ENCODE measurements at places on chromosomes 2 and 18.
A peak's percentile ranks its signal among the peaks of the same experiment; 100 is the strongest.

DNA sequence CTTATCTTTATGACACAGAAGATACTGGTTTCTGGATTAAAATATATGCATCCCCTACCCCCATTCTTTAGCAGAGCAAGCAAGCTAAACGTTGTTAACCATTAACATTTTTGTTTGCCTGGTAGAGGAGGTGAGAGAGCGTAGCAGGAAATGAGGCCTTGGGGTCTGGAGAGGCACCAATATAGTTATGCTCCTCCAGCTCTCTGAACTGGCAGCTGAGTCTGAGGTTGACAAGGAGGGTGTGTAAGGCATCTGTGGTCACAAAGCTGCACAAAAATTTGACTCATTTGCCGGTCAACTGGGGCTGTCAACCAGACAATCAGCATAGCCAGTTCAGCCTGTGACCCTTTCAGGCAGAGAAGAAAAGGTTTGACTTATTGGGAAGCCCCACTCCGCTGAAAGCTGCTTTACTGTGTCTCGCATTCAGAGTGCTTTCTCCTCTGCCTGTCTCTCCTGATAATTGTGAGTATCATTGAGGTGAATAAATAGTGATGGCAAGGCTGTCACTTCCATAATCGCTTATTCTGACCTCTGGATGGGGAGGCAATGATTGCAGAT lies 647.5 kb upstream of the SETBP1 start:
- no peak for DNase-seq

- no peak for DNase-seq
Observed at GRCh38 chr2:6352247-6352646, 513.5 kb downstream of the CMPK2 start.

DNA sequence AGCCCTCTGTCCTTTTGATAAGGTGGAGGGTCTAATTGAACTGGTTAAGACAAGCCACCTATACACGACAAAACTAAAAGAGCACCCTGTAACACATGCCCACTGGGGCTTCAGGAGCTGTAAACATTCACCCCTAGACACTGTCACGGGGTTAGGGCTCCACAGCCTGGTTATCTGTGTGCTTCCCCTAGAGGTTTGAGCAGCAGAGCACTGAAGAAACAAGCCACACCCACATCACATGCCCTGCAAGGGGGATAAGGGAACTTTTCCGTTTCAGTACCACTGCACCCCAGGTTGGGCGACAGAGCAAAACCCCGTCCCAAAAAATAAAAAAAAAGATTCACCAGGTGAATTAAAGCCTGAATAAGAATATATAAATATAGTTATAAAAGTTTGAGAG lies 913.7 kb upstream of the ACVR2A start:
- DNase-seq, result no peak

DNA sequence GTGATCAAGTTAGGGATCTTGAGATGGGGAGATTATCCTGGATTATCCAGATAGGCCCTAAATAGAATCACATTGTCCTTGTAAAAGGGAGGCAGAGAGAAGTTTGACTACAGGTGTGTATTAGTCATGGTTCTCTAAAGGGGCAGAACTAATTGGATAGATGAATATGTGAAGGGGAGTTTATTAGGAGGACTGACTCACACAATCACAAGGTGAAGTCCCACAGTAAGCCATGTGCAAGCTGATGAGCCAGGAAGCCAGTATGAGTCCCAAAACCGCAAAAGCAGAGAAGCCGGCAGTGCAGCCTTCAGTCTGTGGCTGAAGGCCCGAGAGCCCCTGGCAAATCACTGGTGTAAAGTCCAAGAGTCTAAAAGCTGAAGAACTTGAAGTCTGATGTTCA lies 275.8 kb downstream of the KCNS3 start:
- DNase-seq, result no peak

GRCh38 chr2:3728104-3729054 lies 25.0 kb downstream of the DCDC2C start:
- peak; percentile 83 for DNase-seq

DNA sequence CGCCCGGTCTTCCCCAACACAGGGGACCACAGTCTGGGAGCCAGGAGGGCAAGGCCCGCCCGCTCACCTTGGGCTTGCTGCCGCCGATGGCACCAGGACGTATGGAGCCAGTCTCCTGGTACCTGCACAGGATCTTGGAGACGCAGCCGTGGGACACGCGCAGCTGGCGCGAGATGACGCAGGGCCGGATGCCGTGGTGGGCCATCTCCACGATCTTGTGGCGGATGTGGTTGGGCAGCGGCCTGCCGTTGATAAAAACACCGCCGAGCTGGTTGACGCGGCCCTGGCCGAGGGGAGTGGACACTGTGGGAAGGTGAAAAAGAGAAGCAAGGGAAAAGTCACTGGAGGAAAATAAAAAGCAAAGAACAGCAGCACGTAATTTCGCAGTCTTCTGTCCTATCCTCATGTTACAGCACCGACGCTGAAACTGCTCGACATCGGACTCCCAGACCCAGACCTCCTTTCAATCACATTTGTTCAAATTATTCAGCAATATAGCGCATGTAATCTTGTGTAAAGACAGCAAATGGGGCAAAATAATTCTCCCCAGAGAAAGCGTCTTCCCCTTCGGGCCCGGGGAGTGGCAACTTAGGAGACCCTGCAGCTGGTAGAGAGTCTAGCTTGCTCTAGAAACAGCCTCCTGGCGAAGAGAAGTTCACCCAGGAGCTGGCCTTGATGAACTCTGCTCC lies 1.7 kb downstream of the PAX3 start:
- no peak for DNase-seq

DNA sequence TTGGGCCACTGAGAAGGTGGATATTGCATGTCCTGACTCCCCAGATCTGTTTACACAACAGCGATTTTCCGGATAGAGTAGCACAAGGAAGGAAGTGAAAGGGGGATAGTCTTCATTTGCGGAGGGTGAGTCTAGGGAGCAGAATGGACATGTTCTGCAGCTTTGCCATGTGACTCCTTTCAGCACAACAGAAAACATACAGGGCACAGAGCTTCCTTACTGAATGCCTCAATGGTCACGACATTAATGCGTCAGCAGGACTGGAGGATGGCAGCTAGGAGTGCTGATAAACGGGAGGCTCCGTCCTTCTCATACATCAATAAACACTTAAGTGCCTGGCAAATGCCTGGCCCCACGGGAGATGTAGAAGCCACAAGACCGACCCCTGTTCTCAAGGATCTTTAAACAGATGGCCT lies 163.0 kb downstream of the FAM210A start:
- no peak for DNase-seq

GRCh38 chr18:48326901-48327675 lies 82.1 kb downstream of the ZBTB7C start:
- no peak for DNase-seq

DNA sequence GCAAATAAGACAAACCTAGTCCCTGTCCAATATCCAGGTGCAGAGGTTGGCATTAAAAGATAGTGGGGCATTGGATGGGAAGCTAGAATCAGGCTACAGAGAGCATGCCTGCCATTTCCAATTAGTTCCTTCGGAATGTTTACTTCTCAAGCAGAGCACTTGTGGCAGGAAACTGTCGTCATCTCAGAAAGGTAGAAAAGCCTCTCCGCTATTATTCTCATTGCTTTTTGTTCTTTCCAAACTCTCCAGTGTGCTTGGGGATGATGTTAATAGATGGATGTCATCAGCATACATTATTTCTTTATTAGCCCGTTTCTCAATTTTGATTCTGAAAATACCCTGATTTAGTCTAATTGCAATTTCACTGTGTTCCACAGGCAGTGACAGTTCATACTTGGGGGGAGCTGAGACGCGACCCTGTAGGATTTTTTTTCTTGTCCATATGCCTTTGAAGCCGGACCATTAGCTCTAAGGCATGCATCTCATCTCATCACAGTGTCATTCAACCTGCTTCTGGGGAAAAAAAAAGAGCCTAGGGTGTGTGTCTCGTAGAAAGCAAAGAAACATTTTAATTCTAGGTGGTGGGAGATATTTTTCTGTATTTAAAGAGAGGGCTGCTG lies 7.7 kb downstream of the ASB18 start:
- no peak for DNase-seq

GRCh38 chr2:238059505-238059904 lies 1.3 kb upstream of the SCLY start:
- DNase-seq, result no peak

- DNase-seq, result no peak
Observed at GRCh38 chr18:74146756-74147155, 878 bp downstream of the FBXO15 start.

GRCh38 chr2:12928197-12928774 lies 211.6 kb downstream of the TRIB2 start:
- DNase-seq, result peak; percentile 48

GRCh38 chr18:75240433-75240832 lies 29.8 kb downstream of the TSHZ1 start:
- DNase-seq, result no peak

DNA sequence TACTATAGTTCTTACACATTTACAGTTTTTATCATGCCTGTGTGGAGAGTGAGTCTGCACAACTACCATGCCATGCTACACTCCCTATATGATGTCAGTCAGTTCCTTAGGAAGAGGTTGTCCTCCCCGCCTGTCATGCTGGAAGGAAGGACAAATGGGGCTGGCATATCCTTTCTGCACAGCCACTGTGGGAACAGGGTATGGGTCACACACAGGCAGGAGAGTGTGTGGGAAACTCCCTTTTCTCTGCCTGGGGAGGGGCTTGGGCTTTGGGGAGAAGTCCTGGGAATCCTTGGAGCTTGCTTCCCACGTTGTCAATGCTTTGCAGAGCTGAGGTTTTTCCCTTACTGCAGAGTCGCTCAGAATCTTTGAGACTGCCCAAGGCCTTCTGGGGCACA lies 232.1 kb downstream of the PRKCE start:
- DNase-seq, result no peak

- DNase-seq, result no peak
Observed at GRCh38 chr18:9513971-9514512, 38.7 kb downstream of the RALBP1 start.

DNA sequence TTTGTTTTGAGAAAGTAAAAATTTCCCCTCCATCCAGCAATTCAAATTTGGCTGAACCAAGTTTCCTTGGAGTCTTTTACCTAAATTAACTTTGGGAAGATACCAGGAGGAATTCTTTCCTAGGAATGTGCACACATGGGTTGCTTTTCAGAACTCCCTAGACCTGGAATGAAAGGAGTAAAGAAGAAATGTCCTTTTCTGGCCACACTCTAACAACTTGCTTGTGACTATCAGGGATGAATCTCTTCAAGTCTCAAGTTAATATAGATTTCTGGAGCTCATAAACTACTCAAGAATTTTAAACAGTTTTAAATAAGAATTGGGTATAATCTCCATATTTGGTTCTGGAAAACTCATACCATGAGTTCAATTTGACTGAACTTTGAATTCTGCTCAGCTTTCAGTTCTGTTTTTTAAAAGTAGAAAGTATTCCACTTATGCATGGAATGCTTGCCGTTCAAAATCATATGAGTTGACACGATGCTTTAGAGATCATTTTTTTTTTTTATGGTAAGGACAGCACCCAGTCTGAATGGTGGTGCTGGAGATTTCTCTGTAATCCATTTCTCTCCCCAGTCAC lies 7.7 kb downstream of the RASGRP3 start:
- no peak for DNase-seq

GRCh38 chr2:89781962-89782361 lies 1090.5 kb downstream of the RPIA start:
- no peak for DNase-seq

DNA sequence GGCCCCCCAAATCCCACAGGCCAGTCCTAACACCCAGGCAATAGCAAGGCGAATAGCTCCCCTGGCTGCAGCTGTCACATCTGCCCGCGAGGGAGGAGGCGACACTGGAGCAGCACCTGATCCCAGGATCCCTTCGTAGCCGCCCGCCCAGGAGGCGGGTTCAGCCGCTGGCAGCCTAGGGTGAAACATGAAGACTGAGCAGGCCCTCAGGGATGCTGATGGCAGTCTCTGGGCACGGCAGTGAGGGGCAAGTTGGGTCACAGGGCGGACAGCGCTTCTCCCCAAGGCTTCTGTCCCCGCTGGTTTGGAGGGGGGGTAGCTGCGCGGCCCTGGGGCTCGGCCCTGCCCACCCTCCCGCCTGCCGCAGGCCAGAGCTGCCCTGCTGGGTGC lies 1.9 kb downstream of the DNMT3A start:
- DNase-seq, result no peak

DNA sequence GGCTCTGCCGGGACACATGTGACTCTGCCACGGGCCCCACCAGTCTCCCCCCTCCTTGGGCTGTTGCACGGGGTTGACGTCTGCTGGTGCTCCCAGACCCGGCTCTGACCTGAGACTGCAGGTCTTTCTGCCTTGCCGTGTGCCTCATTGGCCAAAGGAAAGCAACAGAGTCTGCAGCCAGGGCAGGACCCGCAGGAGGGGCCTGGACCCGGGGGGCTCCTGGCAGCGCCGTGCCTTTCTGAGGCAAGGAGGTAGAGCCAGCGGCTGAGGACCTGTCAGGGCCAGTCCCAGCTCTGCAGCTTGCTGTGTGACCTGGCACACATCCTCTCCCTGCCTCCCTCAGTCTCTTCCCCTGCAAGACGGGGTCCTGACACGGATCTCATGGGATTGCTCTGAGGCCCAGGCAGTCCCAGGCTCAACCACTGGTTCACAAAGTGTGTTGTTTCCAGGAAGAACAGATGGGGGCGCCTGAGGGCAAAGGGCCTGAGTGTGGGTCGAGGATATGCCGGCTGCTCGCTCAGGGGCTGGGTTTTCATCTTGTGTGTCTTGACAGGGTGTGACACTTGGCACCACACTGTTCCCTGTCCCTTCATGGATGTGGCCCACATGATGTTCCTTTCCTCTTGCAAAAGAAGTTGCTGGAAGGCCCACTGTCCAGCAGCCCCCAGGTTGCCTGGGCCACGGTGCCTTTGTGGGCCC lies 9.0 kb downstream of the CAPN10 start:
- DNase-seq, result peak; percentile 30

DNA sequence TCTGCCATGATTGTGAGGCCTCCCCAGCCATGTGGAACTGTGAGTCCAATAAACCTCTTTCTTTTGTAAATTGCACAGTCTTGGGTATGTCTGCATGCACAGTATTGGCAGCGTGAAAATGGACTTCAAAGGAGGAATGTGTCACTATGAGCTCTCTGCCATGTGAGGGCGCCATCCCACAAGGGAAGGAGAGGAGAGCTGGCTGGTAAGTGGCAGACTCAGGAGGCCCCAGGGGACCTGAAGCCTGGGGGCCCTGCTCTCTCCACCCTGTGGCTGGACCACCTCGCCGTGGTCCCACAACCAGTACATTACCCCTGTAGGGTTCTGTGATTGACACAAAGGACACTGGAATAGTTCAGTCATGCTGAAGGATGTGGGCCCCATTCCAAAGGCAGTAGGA lies 122.1 kb downstream of the RPIA start:
- no peak for DNase-seq

DNA sequence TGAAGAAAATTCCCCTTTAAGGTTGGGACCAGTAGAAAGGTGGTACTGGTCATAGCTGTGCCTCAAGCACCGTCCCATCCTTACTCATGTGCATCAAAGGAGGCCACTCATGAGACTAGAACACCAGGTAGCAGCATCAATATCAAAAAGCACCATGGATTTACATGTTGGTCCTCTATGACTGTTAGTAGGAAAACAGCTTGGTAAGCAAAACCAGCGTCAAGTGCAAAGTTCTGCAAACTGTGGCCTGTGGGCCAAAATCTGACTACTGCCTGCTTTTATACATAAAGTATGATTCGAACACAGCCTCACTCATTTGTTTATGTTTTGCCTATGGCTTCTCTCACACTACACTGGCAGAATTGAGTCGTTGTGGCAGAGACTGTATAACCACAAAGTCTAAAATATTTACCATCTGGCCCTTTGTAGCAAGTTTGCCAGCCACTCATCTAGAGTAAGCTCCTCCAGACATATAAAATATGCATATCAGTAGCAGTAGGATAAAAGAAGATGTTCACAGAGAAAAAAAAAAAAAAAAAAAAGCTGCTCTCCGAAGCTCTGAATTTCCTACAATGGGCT lies 119.7 kb upstream of the CTNNA2 start:
- DNase-seq, result no peak
